ENCODE measurements at places on chromosomes 4 and X. TPM values are rescaled to one million over a fixed set of nuclear protein-coding genes. Genes with fewer than 3 reads are reported as not detected.

The UTP3 gene
- 16.8 TPM for total RNA-seq

DNA sequence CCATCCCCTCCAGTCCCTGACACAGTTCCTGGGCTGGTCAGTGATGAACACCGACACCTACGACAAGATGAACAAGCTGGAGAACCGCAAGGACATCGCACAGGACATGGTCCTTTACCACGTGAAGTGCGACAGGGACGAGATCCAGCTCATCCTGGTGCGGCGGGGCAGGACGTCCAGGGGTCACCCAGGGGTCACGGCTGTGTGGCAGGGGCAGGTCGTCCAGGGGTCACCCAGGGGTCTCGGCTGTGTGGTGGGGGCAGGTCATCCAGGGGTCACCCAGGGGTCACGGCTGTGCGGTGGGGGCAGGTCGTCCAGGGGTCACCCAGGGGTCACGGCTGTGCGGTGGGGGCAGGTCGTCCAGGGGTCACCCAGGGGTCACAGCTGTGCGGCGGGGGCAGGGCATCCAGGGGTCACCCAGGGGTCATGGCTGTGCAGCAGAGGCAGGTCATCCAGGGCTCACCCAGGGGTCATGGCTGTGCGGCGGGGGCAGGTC is 16.7 kb downstream of the ATP5ME start:
- H3K36me3 ChIP-seq: peaks cover 3% of the 10 kb centered on the region
- H3K4me1 ChIP-seq: no peaks in the 10 kb centered on the region
- H3K4me3 ChIP-seq: no peak overlapping the region
- no peak for DNase-seq
- H3K27me3 ChIP-seq: no peaks in the 10 kb centered on the region

The CFAP299 gene
- total RNA-seq: not detected

DNA sequence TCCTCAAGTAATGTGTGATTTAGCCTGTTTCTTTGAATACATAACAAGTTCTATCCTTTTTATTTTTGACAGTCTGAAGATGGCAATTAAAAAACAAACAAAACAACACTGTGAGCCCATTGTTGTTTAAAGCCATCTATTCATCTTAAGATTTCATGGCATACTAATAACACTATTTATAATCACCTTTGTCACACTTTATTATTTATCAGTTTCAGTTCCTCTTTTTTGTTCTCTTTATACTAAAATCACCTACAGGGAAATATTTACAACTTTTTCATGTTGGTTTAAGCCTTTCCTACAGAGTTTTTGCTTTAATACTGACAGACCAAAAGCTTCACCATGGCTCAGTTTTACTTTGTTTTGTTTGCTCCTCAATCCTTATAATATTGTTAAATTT is 247.4 kb upstream of the CTSO start:
- H3K4me1 ChIP-seq: no peaks in the 10 kb centered on the region
- no peak for DNase-seq
- H3K27ac ChIP-seq: no peak overlapping the region
- H3K27me3 ChIP-seq: no peaks in the 10 kb centered on the region
- H3K36me3 ChIP-seq: no peaks in the 10 kb centered on the region

DNA sequence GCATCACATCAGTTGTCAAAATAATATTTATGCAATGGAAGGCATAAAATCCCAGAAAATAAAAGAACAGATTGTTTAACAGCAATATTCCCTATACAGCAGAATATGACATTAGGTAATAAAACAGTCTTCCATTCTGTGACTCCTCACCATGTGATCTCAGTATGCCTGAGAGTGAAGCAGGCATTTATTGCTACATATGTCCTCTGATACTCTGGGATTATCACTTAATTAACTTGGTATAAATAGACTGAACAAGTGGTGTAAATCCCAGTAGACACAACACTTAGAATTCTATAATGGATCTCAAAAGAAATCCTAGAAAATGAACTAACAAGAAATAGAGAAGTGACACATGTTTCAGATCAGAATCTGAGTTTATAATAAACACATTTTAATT is 841.3 kb downstream of the PDHA2 start:
- no peak overlapping the region for H3K4me3 ChIP-seq
- H3K27ac ChIP-seq: no peak overlapping the region
- H3K36me3 ChIP-seq: no peaks in the 10 kb centered on the region

The GC gene
- not detected for total RNA-seq

The PARM1 gene
- total RNA-seq: 0.52 TPM

- no peak for DNase-seq
- H3K4me3 ChIP-seq: no peak overlapping the region
- H3K27ac ChIP-seq: no peak overlapping the region
- H3K4me1 ChIP-seq: peaks cover 11% of the 10 kb centered on the region
- peaks cover 8% of the 10 kb centered on the region for H3K36me3 ChIP-seq
These were observed 25.1 kb downstream of the DDX60 start for GRCh38 chr4:168293386-168293975.

The CLIC2 gene
- 0.25 TPM for total RNA-seq

DNA sequence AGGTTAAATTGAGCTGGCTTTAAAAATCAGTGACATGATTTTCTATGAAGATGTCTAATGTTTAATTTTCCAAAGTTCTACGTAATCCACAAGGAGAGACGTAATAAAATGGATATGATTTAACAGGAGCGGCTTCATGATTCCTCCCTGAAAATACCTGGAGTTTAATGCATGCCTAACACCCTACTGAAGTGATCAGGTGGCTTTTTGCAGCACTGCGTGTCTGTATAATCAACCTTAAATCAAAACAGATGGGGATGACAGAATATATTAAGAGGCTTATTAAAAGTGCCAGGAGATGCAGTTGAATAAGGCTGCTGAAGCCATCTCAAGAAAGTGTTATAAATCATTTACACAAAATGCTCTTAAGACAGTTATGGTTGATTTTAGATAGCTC is 112.4 kb upstream of the TLR3 start:
- peaks cover 2% of the 10 kb centered on the region for H3K36me3 ChIP-seq
- no peak overlapping the region for H3K27ac ChIP-seq
- H3K4me1 ChIP-seq: no peaks in the 10 kb centered on the region
- H3K4me3 ChIP-seq: no peak overlapping the region
- peaks cover 47% of the 10 kb centered on the region for H3K27me3 ChIP-seq
- no peak for DNase-seq

All from T-helper 17 cell (primary cell).